Stimulated activated CD8-positive, alpha-beta memory T cell treated with anti-CD3 and anti-CD28 coated beads, Interleukin-4, amount 100 ng/mL, for 48 hours (primary cell): ENCODE measurements at places on chromosomes 16 and 17.

DNA sequence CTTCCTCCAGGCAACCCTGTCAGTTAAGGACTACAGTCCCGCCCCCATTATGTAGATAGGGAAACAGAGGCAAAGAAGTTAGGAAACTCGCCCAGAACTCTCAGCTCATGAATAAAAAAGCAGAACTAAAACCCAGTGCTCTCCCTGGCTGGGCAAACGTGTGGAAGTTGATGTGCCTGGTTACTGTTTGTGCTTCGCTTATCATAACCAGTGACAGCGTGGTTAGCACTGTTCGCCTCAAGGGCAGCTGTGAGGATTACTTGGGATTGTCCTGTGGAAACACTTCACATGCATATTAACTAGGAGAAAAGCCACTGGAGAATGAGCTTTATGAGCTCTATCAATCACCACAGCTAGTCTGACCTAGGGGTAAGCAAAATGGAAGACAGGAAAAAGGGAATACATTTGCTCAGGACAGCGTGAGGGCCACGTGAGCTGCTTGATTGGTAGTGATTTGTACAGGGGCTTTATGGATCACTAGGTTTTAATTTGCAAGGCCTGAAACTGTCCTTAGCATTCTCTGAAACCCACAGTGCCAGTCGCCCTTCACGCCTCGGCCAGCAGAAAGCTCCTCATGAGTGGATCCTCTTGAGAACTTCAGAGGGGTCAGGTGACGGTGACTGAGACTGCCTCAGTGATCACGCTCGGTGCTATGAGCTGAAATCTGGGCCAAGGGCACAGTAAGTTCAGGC is 19.9 kb downstream of the CYB5D2 start:
- DNase-seq, result no peak

- no peak for DNase-seq
Observed at GRCh38 chr17:75417054-75417580, 11.6 kb upstream of the GRB2 start.

GRCh38 chr17:79749156-79749815 is 18.5 kb downstream of the ENPP7 start:
- no peak for DNase-seq

DNA sequence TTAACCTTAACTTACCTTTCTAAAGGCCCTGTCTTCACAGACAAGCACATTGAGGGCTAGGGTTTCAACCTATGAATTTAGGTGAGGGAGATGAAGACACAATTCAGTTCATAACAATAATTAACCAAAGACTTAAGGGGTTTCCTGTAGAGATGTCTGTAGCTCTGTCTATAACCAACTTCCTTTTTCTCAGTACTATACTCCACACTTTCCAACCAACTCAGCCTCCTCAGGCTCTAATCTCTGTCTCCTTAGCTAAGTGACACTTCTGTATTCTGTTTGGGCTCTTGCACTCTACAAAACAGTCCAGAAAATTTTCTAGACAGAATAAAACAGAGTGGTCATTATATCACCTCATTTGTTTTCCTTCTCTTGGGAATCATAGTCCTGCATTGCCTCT is 25.8 kb downstream of the CAPNS2 start:
- DNase-seq, result no peak

DNA sequence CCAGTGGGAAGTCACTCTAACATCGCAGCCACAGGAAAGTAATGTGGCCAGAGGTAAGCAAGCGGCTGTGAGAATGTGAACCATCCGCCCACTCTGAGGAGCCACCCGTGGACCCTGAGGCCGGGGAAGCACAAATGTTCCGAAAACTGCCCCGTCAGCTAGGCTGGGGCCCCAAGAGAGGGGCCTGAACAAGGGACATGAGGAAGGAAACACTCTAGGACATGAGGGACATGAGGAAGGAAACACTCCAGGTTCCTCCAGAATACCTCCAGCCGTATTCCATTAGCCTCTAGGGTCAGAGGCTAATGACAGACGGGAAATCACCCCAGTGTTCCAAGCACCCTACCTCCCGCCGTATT is 317 bp downstream of the TEFM start:
- DNase-seq, result peak; percentile 36

- DNase-seq, result no peak
Observed at GRCh38 chr17:48738424-48738802, 9.9 kb upstream of the HOXB13 start.

- no peak for DNase-seq
Observed at GRCh38 chr17:66730461-66730923, 104.4 kb upstream of the CACNG5 start.

DNA sequence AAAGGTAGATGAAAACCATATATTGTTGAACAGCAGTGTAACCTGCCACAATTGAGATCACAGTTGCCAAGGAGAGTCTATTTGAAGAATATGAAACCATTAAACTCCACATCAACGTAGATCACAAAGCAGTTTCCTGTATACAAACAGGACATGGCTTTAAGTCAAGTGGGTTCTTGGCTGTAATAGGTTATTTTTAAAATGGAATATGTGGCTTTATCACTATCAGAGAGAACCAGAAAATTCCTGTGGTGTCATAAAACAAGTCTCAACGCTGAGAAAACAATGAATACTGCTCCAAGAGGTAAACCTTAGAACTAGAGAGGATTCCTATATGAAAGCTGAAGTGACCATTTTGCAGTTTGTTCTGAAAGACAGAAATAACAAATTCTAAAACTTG is 999.7 kb downstream of the CDH11 start:
- DNase-seq, result no peak

GRCh38 chr17:66957951-66958579 is 6.4 kb upstream of the CACNG4 start:
- DNase-seq, result no peak

- DNase-seq, result no peak
Observed at GRCh38 chr16:19188406-19188805, 20.4 kb downstream of the SYT17 start.

GRCh38 chr17:78168903-78169793 is 767 bp downstream of the SYNGR2 start:
- peak; percentile 67 for DNase-seq

GRCh38 chr17:48520631-48521079 is 10.2 kb downstream of the HOXB1 start:
- no peak for DNase-seq

GRCh38 chr17:37791447-37792399 is 46.9 kb upstream of the HNF1B start:
- DNase-seq, result peak; percentile 61

DNA sequence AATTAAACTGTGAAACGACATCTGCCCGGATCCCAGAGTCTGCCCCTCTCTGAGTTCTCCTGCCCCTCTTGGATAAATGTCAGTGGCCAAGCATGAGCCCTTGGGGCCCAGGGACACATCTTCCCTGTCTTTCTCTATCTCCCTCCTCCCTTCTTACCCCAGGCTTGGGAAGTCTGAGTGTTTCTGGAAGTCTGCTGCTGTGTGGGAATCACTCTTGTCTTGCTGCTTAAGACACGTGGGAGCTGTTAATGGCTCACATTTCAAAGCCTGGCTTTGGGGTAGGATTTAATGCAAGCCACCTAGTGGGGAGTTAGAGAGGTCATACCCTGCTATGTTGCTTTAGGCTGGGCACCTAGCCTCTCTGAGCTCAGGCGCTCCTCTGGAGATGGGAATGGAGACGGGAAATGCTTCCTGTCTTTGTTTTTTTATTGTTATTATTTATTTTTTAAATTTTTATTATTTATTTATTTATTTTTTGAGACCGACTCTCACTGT is 218.5 kb upstream of the CIBAR2 start:
- no peak for DNase-seq

GRCh38 chr17:20805751-20806150 is 226.2 kb downstream of the CDRT15L2 start:
- no peak for DNase-seq

GRCh38 chr17:14575471-14575953 is 274.6 kb downstream of the HS3ST3B1 start:
- no peak for DNase-seq

DNA sequence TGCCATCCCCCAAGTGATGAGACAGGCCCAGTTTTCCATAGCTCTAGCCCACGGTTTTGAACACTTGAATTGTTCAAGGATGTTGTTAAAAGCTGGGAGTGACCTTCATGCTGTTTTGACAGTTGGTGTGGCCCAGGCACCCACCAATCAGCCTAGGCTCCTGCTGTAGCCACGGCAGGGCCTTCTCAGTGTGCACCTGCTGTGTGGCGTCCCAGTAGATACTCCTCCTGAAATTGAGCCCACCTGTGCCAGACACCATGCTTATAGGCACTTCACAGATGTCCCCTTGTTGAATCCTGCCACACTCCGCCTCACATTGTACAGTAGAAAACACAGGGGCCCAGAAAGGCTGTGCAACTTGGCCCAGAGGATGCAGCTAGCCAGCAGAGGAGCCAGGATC is 86.4 kb downstream of the SOCS1 start:
- DNase-seq, result no peak

- DNase-seq, result no peak
Observed at GRCh38 chr16:74743668-74744299, 30.8 kb downstream of the FA2H start.

DNA sequence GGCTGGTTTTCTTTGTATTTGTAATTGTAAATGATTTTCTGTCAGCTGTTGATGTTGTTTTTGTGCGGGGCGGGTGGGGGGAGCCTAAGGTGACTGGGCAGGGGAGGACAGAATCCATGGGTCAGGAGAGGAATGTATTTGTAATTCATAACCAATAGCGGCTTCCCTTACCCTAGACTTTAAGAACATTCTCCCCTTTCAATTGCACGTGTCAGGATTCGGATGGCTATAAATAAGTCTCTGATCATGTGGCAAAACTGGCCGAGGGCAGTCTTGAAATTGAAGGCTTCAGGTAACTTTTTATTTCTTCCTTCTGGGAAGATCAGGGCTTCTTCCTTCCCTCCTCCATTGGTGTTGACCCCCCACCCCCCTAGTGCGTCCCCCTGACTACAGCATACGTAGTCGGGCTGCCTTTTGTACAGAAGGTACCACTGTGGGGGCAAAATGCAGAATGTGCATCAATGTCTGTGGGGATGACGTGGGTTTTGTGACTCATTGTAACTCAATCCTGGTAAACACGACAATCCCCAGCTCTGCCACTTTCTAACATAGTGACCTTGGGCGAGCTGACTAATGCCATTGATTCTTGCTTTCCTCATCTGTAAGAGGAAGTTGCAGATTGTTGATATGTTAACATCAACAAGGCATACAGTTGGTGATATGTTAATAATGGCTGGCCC is 16.2 kb downstream of the MARCHF10 start:
- DNase-seq, result no peak

DNA sequence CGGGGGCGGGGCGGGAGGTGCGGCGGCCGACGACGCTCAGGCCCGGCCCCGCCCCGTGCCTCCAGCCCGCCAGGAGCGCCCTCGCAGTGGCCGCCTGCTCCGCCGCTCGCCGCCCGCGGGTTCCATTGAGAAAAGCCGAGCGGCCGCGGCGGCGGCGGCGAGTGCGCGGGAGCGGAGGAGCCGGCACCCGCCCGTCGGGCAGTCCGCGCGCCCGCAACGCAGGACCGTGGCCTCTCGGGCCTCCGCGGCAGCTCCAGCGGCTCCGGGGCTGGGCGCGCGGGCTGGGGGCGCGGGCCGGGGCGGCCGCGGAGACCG is at the start of gene ZFPM1:
Gene ZFPM1 (plus strand): TSS at position 64 of the 315 bp plus-strand sequence. CDS start 359 bp downstream, outside the sequence.
- no peak for DNase-seq

GRCh38 chr16:50709061-50709684 is 15.8 kb downstream of the NOD2 start:
- no peak for DNase-seq

GRCh38 chr16:51172368-51172767 is 21.3 kb upstream of the SALL1 start:
- DNase-seq, result no peak

- no peak for DNase-seq
Observed at GRCh38 chr17:37211136-37211535, 164.6 kb upstream of the C17orf78 start.

GRCh38 chr17:50620858-50621257 is 13.8 kb upstream of the ABCC3 start:
- no peak for DNase-seq

- no peak for DNase-seq
Observed at GRCh38 chr16:30353438-30354129, 1.5 kb downstream of the CD2BP2 start.

- DNase-seq, result no peak
Observed at GRCh38 chr17:43609613-43610385, 51.9 kb downstream of the MEOX1 start.

- DNase-seq, result no peak
Observed at GRCh38 chr16:57825298-57826044, 23.2 kb upstream of the KIFC3 start.
